ENCODE measurements at places on chromosomes 2 and 18.

DNA sequence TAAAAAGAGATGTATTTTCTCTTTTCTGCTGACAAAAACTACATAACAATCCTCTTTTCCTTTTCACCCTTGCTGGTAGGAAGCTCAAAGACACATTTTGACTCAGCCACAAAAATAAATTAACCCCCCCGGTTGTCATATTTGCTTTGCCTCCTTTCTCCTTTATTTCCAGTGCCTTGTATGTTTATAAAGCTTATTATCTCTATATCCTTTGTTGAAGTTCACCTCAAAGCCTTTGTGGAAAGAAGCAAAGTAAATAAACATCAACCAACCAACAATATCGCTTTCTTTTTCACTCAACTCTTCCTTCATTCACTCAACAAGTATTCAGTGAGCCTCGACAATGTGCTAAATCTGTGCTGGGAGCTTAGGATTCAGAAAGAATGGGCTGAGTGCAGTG, 276.5 kb upstream of the ID2 start:
- DNase-seq = no peak

DNA sequence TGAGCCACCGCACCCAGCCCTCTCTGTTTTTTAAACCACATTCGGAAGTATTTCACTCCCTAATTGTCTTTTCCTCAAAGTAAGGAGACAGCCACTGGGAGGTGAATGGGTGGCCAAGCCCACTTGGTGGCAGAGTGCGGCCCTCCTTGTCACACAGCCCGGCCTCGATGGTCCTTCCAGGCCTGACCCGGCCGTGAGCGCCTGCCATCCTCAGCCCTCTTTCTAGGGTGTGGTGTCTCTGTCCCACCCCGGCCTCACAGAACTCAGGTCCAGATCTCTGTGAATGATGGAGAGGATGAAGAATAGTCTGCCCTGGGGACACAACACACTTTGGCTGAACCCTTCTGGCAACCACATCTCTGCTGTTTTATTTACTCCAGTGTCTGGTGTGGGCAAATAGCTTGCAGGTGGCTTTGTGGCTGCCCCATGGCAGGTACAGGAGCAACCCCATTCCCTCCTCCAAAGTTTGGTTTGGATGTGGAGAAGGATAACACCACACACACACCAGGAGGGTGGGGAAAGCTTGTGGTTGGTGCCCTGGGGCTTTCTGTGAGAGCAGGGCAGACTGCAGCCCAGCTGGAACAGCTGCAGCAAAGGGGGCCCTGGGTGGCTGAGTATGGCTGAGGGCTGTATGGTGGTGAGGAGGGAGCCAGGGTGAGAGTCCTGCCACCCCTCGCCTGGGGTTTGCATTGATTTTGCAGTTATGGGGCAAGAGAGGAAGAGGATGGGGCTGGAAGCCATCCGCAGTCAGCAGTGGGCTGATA, 88.6 kb downstream of the FAM168B start:
- DNase-seq = no peak

DNA sequence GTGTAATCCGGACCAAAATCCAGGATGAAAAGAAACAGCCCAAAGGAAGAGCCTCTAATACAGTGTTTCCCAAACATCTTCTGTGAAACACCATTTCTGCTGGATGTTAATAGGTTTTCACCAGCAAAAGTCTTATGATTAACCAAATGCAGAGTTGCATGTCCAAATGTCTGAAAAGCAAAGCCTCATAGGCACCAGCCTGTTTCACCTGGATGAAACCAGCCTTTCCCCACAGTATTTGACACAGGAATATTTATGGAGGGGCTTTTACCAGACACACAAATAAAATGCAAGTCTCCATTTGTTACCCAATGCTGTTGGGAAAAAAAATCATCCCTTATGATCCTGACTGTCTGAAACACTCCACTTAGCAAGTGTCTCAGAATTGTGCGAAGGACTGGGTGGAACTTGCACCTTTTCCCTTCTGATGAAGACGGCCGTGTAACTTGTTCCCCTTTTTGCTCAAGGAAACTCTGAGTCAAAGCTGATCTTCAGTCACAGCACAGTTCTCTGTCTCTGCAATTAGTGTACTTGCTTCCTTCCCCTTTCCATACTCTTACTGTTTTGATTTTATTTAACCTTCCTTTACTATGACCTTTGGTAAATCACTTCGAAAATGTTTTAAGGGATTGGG, 70.3 kb upstream of the IL1R2 start:
- DNase-seq = no peak

DNA sequence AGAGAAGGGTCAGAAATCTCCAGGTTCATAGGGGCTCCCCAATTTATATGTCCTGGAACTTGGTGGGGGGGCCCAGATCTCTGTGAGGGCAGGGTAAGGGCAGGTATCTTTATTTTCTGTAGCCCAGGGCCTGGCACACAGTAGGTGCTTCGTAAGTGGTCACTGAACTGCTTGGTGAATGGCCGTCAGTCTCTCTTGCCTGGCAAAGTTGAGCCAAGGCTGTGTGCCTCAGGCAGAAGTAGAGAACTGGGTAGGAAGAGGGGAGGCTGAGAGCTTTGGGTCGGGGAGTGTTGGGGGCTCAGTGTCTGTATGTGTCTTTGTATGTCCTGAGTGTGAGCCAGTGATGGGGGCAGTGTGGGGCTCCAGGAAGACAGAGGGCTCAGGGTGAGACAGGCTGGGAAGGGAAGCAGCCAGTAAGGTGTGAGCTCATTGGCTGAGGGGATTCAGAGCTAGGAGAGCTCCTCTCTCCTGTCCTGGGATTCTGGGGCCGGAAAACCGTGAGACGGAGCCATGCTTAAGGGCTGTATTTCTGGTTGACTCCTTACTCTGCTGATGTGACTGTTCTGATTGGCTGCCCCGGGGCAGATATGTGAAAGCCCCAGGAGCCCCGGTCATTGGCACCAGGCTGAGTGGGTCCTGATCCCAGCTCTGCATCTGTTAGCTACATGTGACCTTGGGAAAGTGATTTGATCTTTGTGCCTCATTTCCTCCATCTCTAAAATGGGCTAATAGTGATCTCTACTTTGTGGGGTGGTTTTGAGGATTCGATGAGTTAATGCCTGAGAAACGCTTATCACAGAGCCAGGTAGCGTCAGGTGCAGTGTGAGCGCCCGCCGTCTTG, 30.3 kb downstream of the STEAP3 start:
- DNase-seq = no peak

DNA sequence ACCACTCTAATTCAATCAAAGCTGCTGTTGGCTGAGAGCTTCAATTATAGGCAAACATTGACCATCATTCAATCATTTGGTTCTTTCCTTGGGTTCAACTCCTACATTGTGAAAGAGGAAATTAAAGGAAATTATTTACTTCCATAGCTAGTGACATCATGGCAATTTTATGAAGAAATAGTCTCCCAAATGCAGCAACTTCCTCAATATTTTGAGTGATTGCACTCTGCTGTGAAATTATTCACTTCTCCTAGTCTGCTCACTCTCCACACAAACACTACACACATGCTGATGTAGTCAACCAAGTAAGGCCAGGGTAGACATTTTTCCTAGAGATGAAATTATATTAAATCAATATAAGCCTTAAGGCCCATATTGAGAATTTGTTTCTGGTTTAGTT, 86.7 kb upstream of the NCKAP5 start:
- no peak for DNase-seq

- DNase-seq = no peak
Measured at GRCh38 chr18:2169656-2170055, 401.6 kb downstream of the METTL4 start.

GRCh38 chr18:54532962-54533361, 58.1 kb upstream of the DYNAP start:
- no peak for DNase-seq

DNA sequence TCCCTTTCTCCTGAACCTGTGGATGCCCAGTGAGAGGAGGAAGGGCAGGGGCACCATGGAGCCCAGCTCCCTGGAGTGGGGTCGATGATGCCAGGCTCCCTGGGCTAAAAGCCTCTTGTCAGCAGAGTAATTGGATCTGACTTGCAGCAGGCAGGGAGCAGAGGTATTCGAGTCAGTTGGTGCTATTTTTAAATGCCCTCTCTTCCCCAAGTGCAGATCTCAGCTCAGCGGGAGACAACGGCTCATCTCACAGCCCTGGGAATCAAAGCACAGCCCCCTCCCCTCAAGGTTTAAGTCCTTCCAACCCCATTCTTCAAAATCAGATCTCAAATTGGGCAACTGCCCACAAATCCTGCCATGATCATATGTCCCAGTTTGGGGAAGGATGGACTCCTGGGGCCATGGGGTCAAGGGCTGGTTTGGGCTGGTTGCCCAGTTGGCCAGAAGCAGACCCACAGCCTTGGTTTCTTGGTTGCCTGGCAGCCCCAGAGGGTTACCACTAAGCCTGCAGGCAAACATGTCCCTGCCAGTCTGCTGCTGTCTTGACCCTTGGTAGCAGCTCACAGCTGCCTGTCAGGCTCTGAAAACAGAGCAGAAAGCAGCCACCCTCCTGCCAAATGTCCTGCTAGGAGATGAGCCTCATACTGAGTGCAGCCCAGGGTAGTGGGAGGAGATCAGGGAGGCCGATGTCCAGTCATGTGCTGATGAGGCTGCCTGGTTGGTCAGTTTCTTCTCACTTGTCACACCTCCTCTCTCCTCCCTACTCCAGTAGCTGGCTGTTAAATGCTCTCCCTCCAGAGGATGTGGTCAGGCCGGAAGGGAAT, 244.9 kb downstream of the LOXHD1 start:
- DNase-seq = no peak

GRCh38 chr2:40797120-40797519, 345.2 kb upstream of the SLC8A1 start:
- DNase-seq = peak; percentile 9

- peak; percentile 16 for DNase-seq
Measured at GRCh38 chr2:71306762-71307161, 24.8 kb upstream of the ZNF638 start.

GRCh38 chr2:176789751-176790150, 422.8 kb upstream of the HNRNPA3 start:
- DNase-seq = no peak

DNA sequence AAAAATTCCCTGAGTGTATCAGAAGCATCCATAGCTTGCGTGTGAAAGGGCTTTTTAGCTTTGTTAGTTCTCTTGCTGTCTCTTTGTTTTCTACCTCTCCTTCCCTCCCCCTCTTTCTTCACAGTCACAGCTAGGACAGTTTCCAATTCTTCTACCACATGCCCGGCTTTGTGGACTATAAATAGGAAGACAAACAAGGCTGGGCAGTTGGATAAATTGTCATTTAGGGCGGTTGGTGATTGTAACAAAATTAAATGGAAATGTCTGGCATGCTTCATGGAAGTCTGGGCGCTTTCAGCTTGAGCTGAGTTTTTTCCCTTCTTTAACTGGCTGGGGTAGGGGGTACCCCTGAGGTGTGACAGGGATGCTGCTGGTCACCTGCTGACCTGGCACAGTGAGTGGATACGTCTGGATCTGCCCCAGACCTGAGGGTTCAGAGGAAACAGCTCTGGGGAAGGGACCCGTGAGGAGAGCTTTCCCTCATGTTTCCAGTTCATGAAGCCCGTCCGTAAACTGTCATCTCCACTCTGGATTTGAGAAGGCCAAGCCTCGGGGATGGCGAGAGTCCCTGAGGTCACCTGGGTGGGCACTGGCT, 29.0 kb upstream of the GIGYF2 start:
- DNase-seq = no peak

GRCh38 chr2:75751360-75751759, 40.6 kb upstream of the GCFC2 start:
- DNase-seq = no peak

GRCh38 chr2:118061135-118061955, 26.9 kb upstream of the INSIG2 start:
- DNase-seq = peak; percentile 76

GRCh38 chr2:206739271-206739670, 21.1 kb upstream of the DYTN start:
- DNase-seq = no peak

DNA sequence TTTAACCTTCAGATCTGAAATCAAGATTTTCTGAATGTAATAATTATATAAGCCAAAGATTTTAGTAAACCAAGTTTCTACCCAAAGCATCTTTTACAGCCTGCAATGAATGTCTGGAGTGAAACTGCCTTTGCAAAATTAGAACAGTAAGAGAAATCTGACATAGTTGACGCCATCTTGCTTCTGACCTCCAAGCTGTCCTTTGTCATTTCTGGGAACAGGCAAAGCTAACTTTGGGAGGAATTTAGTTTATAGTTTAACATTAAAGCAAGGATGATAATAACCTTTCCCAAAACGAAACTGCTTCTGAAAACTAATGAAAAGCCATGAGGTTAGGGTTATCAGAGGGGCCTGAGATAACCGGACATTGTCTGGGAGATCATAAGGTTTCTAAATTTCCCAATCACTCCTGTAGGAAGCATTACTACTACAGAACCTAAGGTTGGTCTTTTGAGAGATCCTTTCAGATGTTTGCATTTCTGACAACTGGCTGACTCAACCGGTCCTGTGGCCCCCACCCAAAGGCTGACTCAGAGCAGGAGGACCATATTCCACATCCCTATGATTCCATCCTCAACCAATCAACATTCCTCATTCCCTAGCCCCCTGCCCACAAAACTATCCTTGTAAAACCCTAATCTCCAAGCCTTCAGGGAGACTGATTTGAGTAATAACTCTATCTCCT, 124.5 kb downstream of the TMEM131 start:
- DNase-seq = peak; percentile 38

GRCh38 chr2:184921676-184922075, 323.3 kb downstream of the ZNF804A start:
- no peak for DNase-seq

DNA sequence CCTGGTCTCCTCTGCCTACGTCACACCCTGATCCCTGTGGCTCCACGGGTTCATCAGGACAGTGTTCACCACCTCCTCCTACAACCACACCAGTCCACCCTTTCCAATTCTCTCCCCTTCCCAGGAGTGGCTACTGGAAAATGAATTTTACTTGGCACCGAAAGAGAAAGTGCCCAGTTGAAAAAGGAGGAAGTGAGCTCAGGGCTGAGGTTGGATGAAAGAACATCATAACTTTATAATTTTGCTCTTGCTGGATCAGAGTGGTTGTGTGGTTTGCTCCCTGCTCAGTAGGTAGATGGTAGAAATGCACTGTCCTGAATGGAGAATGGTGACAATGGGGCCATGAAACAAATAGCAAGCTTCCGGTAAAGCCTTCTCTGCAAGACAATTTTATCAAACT, 140.3 kb upstream of the DDX18 start:
- no peak for DNase-seq

DNA sequence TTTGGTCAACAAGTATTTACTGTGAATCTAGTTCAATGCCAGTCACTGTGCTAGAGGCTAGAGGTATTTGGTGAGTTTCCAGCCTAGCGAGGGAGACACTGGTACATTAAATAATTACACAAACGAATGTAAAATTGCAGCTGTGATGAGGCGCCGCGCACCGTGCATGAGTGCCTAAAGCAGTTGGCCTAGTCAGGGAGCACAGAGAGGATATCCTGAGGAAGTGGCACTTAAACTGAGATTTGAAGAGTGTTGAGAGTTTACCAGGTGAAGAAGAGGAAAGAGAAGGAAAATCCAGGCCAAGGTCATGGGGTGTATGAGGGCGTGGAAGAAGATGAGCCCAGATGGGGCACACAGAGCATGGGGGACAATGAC, 157.6 kb upstream of the NDUFV2 start:
- no peak for DNase-seq

Measured in fibroblast of pulmonary artery (primary cell).